GM23248 (cell line): ENCODE measurements at places on chromosomes 5 and 9.

DNA sequence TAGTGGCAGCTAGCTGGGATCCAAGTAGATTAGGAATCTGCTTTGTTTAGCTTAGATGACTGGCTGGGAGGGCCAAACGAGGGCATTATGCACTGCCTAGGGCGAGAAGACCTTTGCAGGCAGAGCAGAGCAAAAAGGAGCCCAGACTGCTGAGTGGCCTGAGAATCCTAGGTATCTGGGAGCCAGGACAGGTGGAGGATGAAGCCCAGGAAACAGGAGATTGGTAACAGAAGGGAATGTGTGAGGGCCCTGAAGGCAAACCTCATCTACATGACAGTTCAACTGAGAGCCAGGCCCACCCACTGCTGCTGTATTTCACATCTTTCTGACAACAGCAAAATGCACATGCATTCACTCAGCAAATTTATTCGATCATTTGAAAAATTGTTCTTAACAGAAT is 192.3 kb downstream of the DTWD2 start:
- no peak for DNase-seq
- H3K4me1 ChIP-seq, result no peaks in the 10 kb centered on the region
- no peaks in the 10 kb centered on the region for H3K36me3 ChIP-seq

DNA sequence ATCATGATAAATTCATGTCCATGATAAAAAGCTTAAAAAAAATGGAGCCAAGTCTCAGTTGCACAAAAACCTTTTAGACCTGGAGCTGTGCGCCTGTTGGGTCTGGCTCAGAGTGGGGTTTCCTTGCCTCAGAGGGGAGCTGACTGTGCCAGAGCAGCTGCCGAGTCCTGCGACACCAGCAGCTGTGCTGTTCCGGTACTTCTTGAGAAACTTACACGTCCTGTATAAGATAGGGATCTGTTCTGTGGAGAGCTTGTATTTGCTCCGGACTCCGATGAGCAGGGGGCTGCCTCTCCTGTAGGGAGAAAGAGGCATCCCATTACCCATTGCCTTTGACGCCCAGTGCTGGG is 28.6 kb downstream of the GFPT2 start:
- H3K4me1 ChIP-seq, result peaks cover under 1% of the 10 kb centered on the region; the same call in 1 of the 2 replicates
- no peak for DNase-seq

DNA sequence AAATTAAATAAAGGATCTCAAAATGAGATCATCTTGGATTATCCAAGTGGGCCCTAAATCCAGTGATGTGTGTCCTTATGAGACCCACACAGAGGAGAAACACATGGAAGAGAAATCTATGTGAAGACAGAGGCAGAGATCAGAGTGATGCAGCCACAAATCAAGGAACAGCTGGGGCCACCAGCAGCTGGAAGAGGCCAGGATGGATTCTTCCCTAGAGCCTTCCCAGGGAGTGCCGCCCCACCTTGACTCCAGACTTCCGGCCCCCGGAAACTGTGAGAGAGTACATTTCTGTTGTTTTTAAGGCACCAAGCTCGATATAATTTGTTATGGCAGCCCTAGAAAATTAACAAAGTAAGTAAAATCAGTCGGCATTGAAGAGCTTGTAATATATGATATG is 286.9 kb downstream of the FBXL7 start:
- H3K4me3 ChIP-seq, result no peak overlapping the region
- H3K27ac ChIP-seq, result no peak overlapping the region
- peaks cover 15% of the 10 kb centered on the region for H3K4me1 ChIP-seq
- DNase-seq, result no peak

DNA sequence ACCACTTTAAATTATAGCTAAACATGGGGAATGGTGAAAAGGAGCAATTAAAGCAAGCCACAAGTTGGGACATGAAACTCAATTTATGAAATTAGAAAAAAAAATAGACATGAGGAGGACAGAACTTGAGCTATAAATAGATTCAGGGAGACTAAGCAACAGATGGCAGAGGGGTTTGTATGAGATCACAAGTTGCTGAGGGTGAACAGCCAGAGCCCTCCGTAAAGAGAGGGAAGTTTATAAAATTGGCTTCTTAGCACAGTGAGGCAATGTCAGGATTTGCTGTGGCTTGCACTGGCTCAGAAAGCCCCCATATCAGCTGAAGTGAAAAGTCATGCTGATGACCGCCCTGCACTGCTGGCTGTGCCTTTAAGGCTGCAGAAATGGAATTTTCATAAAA is 443.4 kb upstream of the CD180 start:
- no peak overlapping the region for H3K27ac ChIP-seq
- H3K36me3 ChIP-seq, result no peaks in the 10 kb centered on the region
- H3K4me1 ChIP-seq, result peaks cover 15% of the 10 kb centered on the region
- no peak for DNase-seq

GRCh38 chr5:113425909-113426308 is 8.9 kb downstream of the TSSK1B start:
- no peak overlapping the region for H3K27ac ChIP-seq
- no peak for DNase-seq
- H3K4me1 ChIP-seq, result no peaks in the 10 kb centered on the region
